Astrocyte (in vitro differentiated cells and primary cell): ENCODE measurements at places on chromosomes 5 and 9.

DNA sequence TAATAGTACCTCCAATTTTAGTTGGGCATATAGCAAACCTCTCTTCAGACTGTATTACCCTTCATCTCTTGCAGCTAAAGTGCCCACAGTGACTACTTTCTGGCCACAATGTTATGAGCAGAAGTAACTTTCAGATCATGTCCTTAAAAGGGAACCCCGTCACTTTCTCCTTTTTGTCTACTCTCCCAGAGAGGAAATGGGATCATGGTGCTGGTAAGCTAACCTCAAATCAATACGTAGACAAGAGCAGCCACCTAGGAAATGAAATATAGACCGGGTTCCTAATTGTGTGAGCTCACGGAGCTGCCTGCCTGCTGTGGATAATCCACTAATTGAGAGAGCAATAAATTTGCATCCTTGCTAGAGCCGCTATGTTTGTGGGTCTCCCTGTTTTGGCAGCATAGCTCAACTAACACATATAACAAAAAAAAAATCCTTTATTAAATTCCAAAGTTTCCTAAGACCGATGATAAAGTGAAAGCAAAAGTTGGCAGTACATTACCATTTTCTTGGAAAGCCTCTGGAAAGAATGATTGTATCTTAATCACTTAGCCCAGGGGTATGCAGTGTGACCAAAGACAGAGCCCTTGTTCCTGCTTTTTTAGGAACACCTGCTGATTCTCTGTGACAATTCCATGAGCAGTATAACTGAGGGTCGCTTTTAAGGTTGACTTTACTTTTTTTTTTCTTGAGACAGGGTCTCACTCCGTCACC is 5.6 kb upstream of the IL7R start:
- H3K4me1 ChIP-seq, result no peaks in the 10 kb centered on the region
- no peak overlapping the region for H3K27ac ChIP-seq
- DNase-seq, result peak; percentile 27

- no peak overlapping the region for H3K27ac ChIP-seq
- no peaks in the 10 kb centered on the region for H3K27me3 ChIP-seq
- no peaks in the 10 kb centered on the region for H3K4me1 ChIP-seq
- no peaks in the 10 kb centered on the region for H3K36me3 ChIP-seq
These were observed 19.6 kb upstream of the MAN2A1 start for GRCh38 chr5:109669991-109670706.

GRCh38 chr5:180803181-180804128 is 849 bp upstream of the MGAT1 start:
- DNase-seq, result no peak
- H3K27ac ChIP-seq, result peak overlapping the region; percentile 51
- peaks cover 45% of the 10 kb centered on the region for H3K4me1 ChIP-seq
- H3K36me3 ChIP-seq, result no peaks in the 10 kb centered on the region
- no peaks in the 10 kb centered on the region for H3K27me3 ChIP-seq

GRCh38 chr9:78697618-78698017 is 400.7 kb downstream of the PSAT1 start:
- no peak for DNase-seq
- H3K27ac ChIP-seq, result no peak overlapping the region
- H3K4me1 ChIP-seq, result peaks cover 7% of the 10 kb centered on the region
- H3K36me3 ChIP-seq, result no peaks in the 10 kb centered on the region

DNA sequence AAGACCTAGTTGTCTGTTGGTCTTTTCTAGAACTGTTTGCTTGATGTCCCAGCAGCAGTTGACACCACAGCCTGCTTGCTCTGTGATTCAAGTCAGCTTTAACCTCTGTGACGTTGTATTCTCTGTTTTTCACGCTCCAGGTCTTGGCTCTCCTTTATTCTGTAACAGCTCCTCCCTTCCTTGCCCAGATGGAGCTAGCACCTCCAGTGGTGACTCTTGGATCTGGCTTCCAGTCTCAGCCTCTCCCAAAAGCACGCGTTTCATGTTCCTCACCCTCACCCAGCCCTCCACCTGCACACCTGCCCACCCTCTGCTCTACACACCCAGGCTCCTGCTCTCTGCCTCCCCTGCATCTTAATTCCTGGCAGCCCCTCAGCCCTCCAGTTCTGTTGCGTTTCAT is 50.6 kb downstream of the DMRT1 start:
- no peak overlapping the region for H3K4me3 ChIP-seq
- no peaks in the 10 kb centered on the region for H3K36me3 ChIP-seq
- H3K27me3 ChIP-seq, result no peaks in the 10 kb centered on the region
- no peaks in the 10 kb centered on the region for H3K4me1 ChIP-seq

GRCh38 chr5:154756868-154757813 is 2.0 kb downstream of the LARP1 start:
- H3K4me1 ChIP-seq, result peaks cover 28% of the 10 kb centered on the region
- H3K36me3 ChIP-seq, result no peaks in the 10 kb centered on the region
- peak overlapping the region; percentile 96 for H3K4me3 ChIP-seq
- H3K27ac ChIP-seq, result peak overlapping the region; percentile 71
- no peaks in the 10 kb centered on the region for H3K27me3 ChIP-seq

GRCh38 chr5:78649211-78649695 is 681 bp upstream of the LHFPL2 start:
- DNase-seq, result no peak
- H3K4me3 ChIP-seq, result peak overlapping the region; percentile 65
- peaks cover 26% of the 10 kb centered on the region for H3K4me1 ChIP-seq
- H3K27ac ChIP-seq, result peak overlapping the region; percentile 76
- peaks cover 3% of the 10 kb centered on the region for H3K36me3 ChIP-seq
- no peaks in the 10 kb centered on the region for H3K27me3 ChIP-seq

- no peak for DNase-seq
- no peaks in the 10 kb centered on the region for H3K4me1 ChIP-seq
- H3K36me3 ChIP-seq, result no peaks in the 10 kb centered on the region
- H3K27me3 ChIP-seq, result no peaks in the 10 kb centered on the region
- no peak overlapping the region for H3K27ac ChIP-seq
- no peak overlapping the region for H3K4me3 ChIP-seq
These were observed 166.7 kb downstream of the GAPVD1 start for GRCh38 chr9:125428060-125428901.

GRCh38 chr5:153361735-153362409 is 128.6 kb upstream of the GRIA1 start:
- H3K4me3 ChIP-seq, result no peak overlapping the region
- H3K27ac ChIP-seq, result no peak overlapping the region
- no peaks in the 10 kb centered on the region for H3K4me1 ChIP-seq
- DNase-seq, result no peak
- no peaks in the 10 kb centered on the region for H3K36me3 ChIP-seq
- no peaks in the 10 kb centered on the region for H3K27me3 ChIP-seq

GRCh38 chr9:28155671-28156070 is 582.4 kb upstream of the C9orf72 start:
- H3K27me3 ChIP-seq, result no peaks in the 10 kb centered on the region
- no peaks in the 10 kb centered on the region for H3K4me1 ChIP-seq
- H3K27ac ChIP-seq, result no peak overlapping the region
- H3K4me3 ChIP-seq, result no peak overlapping the region
- H3K36me3 ChIP-seq, result no peaks in the 10 kb centered on the region

DNA sequence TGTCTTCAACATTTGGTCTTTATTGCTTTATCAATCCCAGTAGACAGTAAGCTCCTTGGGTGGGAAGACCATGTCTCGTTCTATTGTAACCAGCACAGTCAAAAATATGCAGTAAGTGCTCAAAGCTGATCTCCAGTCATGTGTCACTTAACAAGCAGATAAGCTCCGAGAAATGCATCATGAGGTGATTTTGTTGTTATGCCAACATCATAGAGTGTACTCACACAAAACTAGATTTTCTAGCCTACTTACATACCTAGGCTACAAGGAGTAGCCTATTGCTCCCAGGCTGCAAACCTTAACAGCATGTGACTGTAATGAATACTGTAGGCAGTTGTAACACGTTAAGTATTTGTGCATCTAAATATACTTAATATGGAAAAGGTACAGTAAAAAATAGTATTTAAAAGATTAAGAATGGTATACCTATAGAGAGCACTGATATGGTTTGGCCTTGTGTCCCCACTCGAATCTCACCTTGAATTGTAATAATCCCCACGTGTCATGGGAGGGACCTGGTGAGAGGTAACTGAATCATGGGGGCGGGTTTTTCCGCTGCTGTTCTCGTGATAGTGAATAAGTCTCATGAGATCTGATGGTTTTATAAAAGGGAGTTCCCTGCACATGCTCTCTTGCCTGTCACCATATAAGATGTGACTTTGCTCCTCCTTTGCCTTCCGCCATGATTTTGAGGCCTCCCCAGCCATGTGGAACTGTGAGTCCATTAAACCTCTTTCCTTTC is 39.8 kb upstream of the PCSK5 start:
- H3K36me3 ChIP-seq, result no peaks in the 10 kb centered on the region
- no peaks in the 10 kb centered on the region for H3K27me3 ChIP-seq
- no peaks in the 10 kb centered on the region for H3K4me1 ChIP-seq
- no peak overlapping the region for H3K27ac ChIP-seq
- no peak overlapping the region for H3K4me3 ChIP-seq

- peak overlapping the region; percentile 99 for H3K27ac ChIP-seq
- peaks cover 20% of the 10 kb centered on the region for H3K4me1 ChIP-seq
- no peaks in the 10 kb centered on the region for H3K27me3 ChIP-seq
- peaks cover 3% of the 10 kb centered on the region for H3K36me3 ChIP-seq
These were observed 795 bp downstream of the CNOT8 start for GRCh38 chr5:154858972-154859871.

DNA sequence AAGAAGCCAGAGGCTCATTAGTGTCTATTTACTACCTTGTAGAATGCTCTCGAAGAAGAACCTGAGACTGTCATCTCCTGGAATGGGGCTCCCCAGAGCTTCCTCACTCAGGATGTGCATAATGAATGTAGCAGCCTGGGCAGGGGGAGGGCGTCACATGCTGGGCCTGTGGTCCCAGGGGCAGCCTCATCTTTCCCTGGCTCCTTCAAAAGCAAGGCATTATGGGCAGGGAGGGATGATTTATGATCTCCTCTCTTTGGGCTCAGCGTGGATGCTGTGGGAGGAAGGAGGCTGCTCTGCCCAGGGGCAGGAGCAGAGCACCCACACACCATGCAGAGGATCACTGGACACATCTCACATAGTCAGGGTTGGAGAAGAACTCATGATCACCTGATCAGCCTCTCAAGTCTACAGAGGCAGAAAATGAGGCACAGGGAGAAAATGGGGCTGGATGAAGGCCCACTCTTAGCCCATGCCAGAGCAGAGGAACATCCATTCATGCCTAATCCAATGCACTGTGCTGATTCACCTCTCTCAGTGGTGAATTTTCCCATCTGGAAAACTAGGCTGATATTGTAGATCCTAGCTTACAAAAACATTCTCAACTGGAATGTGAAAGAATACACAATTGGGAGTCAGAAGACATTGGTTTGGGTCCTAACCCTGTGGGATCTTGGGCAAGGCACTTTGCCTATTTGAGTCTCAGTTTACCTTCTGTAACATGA is 173.7 kb downstream of the CARTPT start:
- no peak overlapping the region for H3K4me3 ChIP-seq
- no peaks in the 10 kb centered on the region for H3K36me3 ChIP-seq
- no peak overlapping the region for H3K27ac ChIP-seq

- H3K27me3 ChIP-seq, result no peaks in the 10 kb centered on the region
- no peak for DNase-seq
- H3K27ac ChIP-seq, result no peak overlapping the region
- H3K36me3 ChIP-seq, result no peaks in the 10 kb centered on the region
These were observed 17.2 kb downstream of the EBF1 start for GRCh38 chr5:159082474-159082873.

- H3K36me3 ChIP-seq, result no peaks in the 10 kb centered on the region
- H3K4me1 ChIP-seq, result no peaks in the 10 kb centered on the region
- DNase-seq, result no peak
- H3K27me3 ChIP-seq, result peaks cover 3% of the 10 kb centered on the region
- no peak overlapping the region for H3K4me3 ChIP-seq
- H3K27ac ChIP-seq, result no peak overlapping the region
These were observed 299.1 kb upstream of the PANK3 start for GRCh38 chr5:168878135-168878745.

- H3K27ac ChIP-seq, result peak overlapping the region; percentile 74
- H3K36me3 ChIP-seq, result no peaks in the 10 kb centered on the region
These were observed 68.4 kb downstream of the ANKRD33B start for GRCh38 chr5:10632110-10632761.

DNA sequence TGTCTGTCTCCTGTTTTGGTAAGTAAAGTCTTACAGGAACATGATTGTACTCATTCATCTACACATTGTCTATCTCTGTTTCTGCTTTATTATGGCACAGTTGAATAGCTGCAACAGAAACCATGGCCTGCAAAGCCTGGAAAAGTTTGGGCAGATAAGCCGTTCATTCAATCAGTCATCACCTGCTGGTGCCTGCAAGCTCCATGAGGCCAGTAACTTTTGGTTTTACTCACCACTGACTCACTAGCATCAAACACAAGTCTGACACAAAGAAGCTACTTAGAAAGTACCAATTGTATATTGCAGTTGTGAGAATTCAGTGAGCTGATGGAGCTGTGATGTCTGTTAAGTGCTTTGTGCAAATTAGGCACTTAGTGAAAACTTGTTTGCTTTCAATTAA is 373.6 kb upstream of the SGCD start:
- H3K4me1 ChIP-seq, result no peaks in the 10 kb centered on the region
- H3K27me3 ChIP-seq, result no peaks in the 10 kb centered on the region
- no peak overlapping the region for H3K4me3 ChIP-seq
- no peak overlapping the region for H3K27ac ChIP-seq
- peak; percentile 14 for DNase-seq

GRCh38 chr5:123868267-123868666 is 356.3 kb downstream of the CSNK1G3 start:
- H3K4me1 ChIP-seq, result no peaks in the 10 kb centered on the region
- no peak for DNase-seq
- H3K27me3 ChIP-seq, result no peaks in the 10 kb centered on the region

DNA sequence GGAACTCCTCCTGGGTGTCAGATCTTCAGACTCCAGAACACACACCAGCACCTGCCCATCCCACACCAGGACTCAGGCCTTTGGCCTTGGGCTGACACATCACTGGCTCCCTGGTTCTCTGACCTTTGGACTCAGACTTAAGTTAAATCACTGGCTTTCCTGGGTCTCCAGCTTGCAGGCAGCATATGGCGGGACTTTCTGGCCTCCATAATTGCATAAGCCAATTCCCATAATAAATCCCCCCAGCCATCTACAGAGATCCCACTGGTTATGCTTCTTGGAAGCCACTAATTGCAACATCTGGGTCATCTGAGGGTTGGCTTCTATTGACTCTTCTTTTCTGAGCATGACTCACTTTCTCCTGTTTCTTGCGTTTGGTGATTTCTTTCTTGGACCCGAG is 80.3 kb upstream of the SARDH start:
- no peaks in the 10 kb centered on the region for H3K4me1 ChIP-seq
- no peaks in the 10 kb centered on the region for H3K27me3 ChIP-seq
- peak; percentile 27 for DNase-seq
- peaks cover 2% of the 10 kb centered on the region for H3K36me3 ChIP-seq
